A549 treated with ZK216348 at 1 μM for 4 hours (cell line): ENCODE measurements at places on chromosomes 12 and 14. TPM values are rescaled to one million over a fixed set of nuclear protein-coding genes. Genes with fewer than 3 reads are reported as not detected.

The DPPA3 gene
- not detected in 5 replicates for total RNA-seq

The PLD4 gene
- 0.05 to 0.14 TPM in 2 of 5 replicates, not detected in the others for total RNA-seq

The SSTR1 gene
- not detected in 5 replicates for total RNA-seq

The PROX2 gene
- not detected in 5 replicates for total RNA-seq

The CPSF6 gene
- total RNA-seq: 58.5 to 67.8 TPM (median 64.2 TPM) in 5 replicates

The CLEC4E gene
- 0.11 to 0.68 TPM (median 0.26 TPM) in 3 of 5 replicates, not detected in the others for total RNA-seq

The CAMKK2 gene
- total RNA-seq: 18.2 to 29.6 TPM (median 25.2 TPM) in 5 replicates

The PDZRN4 gene
- total RNA-seq: not detected in 5 replicates

The KRT72 gene
- not detected in 5 replicates for total RNA-seq

The PKP2 gene
- 3.5 to 7.2 TPM (median 4.3 TPM) in 5 replicates for total RNA-seq

The DLK1 gene
- 0.18 to 0.42 TPM (median 0.37 TPM) in 5 replicates for total RNA-seq

The KRT6A gene
- total RNA-seq: 3.0 to 5.6 TPM (median 5.1 TPM) in 5 replicates

The MYL6B gene
- 70.2 to 85.1 TPM (median 77.2 TPM) in 5 replicates for total RNA-seq
